ENCODE measurements at places on chromosomes 4 and X. TPM values are rescaled to one million over a fixed set of nuclear protein-coding genes. Genes with fewer than 3 reads are reported as not detected.

The HS3ST1 gene
- total RNA-seq = under 0.01 TPM

The GPR173 gene
- total RNA-seq = 2.4 TPM

The MED14 gene
- total RNA-seq = 28.9 TPM

The MAGEB17 gene
- not detected for total RNA-seq

The GLUD2 gene
- 0.92 TPM for total RNA-seq

The SPANXB1 gene
- total RNA-seq = not detected

The DGKQ gene
- 18.7 TPM for total RNA-seq

The PLXNB3 gene
- 6.2 TPM for total RNA-seq

The FRMD7 gene
- total RNA-seq = 0.05 TPM

The FGF2 gene
- total RNA-seq = 169 TPM
